ENCODE measurements at places on chromosomes 3 and 15.

DNA sequence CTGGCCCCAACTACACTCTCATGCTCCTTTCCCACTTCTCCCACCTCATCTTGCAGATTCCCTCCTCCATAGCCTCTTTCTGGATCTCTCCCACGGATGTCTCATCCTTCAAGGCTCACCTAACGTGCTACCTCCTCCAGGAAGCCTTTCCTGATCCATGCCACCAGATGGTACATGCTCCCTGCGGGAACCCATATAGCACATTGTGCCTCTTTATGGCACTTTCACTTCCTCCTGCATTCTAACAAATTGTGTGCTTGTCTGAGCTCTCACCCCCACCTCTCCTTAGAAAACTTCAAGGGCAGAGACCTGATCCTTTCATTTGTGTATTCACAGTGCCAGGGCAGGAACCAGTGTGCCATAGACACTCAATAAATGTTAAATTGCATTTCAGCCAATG, 63.0 kb downstream of the HES1 start:
- no peak for DNase-seq

DNA sequence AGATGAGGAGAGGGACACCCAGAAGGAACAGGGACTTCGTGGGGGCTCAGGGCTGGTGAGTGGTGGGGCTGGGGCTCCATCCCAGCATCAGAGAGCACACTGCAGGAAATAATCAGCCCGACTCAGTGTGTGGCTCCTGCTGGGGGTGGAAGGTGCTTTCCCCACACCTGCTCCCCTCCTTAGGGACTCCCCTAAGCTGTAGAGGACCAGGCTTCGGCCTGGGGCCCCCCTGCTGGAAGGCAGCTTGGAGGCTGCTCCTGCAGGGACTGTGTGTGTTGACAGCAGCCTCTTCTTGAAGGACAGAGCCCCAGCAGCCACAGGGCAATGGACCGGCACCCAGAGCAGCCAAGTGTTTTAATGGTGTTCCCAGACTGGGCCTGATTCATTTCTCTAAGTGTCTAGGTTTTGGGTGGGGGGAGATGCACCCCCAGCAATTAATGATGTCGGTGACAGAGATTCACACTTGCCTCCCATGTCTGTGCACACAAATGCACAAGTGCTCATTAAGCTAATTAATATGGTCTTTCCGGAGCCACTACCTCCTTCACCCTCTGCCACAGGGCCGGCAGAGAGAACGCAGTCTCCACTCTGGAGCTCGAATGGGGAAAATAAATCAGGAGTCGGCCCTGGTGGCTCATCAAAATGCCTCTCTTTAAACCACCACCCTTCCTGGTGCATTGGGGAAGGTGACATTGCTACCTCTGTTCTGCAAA, 16.9 kb upstream of the FGD5 start:
- no peak for DNase-seq

- DNase-seq: no peak
Observed at GRCh38 chr15:83275412-83275811, 9.1 kb downstream of the BNC1 start.

DNA sequence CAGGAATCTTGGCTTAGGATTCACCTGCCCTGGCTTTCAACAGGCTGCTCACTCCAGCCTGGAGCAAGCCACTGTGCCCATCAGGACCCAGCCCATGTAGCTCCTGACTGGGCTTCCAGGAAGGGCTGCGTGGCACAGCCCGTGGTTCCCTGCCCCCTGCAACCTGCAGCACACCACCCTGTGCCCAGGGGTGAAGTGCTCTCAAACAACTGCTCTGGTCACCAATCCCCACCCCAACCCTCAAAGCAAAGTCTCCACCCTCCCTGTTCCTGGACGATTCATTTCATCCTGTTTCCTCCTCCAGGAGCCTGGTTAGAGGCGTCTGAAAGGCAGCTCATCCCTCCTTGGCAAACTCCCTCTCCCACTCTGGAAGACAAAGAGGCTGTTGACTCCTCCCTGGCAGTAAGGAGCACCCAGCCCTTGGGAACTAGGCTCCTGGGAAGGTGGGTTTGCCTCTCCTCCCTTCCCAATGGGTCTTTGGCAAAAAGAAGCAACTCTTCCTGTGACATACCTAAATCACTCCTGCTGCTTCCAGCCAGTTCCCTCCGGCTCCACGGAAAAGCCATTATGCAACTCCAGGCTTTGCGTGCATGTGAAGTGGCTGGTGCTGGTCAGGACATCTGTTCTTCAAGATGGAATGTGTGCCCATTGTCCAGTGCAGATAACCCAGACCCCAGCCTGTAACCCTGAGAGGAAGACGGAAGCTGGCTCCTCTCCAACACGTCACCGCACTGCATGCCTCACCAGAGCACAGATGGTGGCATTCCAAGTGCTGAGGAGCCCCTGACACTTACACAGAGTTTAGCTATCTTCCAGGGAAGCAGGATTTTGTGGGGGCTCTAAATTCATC, 29.1 kb upstream of the VIPR1 start:
- DNase-seq: no peak

- no peak for DNase-seq
Observed at GRCh38 chr3:165617134-165617533, 220.1 kb downstream of the BCHE start.

- no peak for DNase-seq
Observed at GRCh38 chr3:177451864-177452830, 254.9 kb upstream of the TBL1XR1 start.

DNA sequence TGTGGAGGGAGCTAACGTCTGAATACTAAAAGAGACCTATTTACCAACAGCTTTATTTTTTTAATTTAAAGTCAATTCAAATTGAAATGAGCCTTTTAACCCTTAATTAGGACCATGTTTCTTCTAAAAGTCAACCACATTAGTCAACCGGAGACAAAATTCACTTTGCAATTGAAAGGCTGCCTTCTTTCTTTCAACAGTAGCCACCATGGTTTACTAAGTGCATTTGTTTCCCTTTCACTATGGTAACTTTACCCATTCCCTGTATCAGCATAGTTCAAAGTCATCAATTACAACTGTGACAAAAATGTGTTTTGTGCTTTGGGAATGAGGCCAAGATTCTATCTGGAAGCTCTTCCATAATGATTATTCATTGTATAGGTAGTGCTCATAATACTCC, 225.4 kb downstream of the EPHA3 start:
- DNase-seq: no peak

GRCh38 chr15:22956978-22957260, 23.2 kb downstream of the CYFIP1 start:
- peak; percentile 28 for DNase-seq

DNA sequence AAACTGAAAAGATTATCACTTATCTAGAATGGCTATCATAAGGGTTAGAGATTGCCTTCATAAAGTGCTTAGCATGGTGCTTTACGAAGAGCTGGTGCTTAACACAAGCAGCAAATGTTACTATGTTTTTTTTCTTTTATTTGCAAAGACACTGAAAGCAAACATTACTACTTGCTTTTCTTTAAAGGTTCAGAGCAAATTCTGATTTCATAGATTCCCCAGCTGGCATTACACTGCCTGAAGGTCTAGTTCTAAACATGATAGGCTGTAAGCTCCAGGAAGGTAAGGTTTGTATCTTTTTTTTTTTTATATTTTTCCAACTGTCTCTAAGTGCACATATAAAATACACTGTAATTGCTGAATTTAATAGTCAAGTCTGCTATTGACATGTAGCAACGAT, 71.9 kb downstream of the UQCC5 start:
- no peak for DNase-seq

- DNase-seq: no peak
Observed at GRCh38 chr3:72766866-72767265, 81.4 kb downstream of the SHQ1 start.

DNA sequence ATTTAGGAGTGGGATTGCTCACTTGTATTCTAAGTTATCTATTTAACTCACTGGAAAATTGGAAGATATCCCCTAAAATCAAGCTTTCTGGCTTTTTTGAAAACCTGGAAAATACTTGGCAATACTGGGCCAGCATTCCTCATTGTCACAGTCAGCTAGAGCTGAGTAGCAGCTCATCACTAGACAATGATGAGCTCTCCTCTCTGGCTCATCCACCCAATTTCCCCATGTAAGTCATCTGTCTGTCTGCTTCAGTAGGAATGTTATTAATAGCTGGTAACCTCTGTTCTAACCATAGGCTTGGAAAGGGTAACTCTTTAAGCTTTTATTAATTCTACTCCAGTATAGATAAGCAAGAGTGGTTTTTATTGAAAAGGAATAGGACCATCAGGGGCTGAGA, 39.7 kb upstream of the PIK3R4 start:
- DNase-seq: no peak

DNA sequence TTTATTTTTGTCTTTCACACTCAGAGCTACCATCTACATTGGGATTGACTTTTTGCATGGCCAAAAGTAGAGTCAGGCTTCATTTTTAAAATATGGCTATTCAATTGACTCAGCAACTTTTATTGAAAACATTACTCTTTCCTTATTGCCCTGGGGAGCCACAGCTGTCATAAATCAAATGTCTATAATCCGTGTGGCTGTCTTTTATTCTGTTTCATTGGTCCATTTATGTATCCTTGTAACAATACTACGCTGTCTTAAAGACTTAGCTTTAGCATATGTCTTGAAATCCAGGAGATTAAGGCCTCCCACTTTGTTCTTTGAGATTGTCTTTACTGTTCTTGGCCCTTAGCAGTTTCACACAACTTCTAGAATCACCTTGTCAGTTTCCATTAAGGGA, 55.2 kb downstream of the CEMIP start:
- no peak for DNase-seq

DNA sequence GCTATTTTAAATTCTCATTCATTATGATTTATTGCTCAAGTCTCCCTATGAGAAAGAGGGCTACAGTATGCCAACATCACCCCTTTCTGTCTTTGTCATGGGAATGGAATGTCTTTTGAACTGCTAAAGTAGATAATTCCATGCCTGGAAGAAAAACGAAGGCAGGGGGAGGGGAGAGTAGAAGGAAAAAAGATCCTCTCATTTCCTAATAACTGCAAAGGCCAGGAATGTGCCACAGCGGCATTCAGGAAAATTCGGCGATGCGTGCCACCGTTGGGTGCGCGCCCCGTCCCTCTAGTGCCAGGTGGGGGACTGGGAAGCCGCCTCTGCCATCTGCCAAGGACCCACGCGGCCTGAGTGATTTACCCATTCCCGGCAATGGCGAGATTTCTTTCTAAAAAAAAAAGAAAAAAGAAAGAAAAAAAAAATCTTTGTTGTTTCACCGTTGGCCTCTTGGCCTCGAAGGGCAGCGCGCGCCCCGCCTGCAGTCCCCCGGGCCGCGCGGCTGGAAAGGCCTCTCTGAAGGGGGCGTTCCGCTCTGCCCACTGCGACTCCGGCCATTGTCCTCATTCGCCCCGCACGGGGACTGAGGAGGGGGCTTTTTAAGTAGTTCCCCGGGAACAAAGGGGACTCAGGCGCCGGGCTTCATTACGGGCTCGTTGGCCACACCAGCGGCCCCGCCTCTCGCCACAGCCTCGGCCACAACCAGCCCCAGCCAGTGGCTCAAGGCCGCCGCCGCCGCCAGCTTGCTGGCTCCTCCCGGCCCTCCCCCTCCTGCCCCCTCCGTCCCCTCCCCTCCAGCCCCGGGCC, 54.5 kb downstream of the CPN2 start:
- no peak for DNase-seq

GRCh38 chr3:112815981-112816380, 30.7 kb downstream of the CD200R1L start:
- no peak for DNase-seq

DNA sequence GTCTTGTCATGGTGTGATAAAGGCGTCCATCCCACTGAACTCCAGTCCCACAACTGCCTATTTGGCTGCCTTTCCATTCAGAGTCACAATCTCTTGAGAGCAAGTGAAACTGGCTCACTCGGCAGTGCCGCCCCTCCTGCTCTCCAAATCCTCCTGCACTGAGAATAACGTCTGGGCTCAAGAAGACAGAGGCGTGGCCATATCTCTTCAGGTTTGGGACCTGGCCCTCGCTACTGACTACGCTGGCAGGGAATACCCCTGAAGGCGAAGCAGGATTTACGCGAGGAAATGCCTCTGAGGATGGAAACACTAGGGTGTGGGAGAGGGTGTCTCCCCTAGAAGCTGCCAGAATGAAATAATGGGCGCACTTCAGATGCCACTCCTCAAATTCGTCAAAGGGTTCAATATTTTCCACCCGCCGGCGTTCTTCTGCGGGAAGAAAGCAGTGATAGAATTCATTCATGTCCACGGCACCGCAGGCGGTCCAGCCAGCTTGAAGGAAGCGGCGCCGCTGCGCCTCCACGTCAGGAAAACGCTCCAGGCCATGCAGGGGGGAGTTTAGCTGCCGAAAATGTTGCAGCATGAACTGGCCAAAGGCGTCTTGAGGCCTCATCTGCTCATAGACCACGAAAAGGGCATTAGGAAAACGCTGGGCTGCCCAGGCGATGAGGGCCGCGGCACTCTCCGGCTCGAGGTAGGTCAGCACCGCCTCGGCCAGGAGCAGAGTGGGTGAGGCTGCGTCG, 985 bp downstream of the LCMT2 start:
- DNase-seq: no peak

- DNase-seq: no peak
Observed at GRCh38 chr3:15886521-15886920, 88.7 kb upstream of the ANKRD28 start.

GRCh38 chr3:48631516-48632448, 3.5 kb downstream of the SLC26A6 start:
- DNase-seq: no peak

DNA sequence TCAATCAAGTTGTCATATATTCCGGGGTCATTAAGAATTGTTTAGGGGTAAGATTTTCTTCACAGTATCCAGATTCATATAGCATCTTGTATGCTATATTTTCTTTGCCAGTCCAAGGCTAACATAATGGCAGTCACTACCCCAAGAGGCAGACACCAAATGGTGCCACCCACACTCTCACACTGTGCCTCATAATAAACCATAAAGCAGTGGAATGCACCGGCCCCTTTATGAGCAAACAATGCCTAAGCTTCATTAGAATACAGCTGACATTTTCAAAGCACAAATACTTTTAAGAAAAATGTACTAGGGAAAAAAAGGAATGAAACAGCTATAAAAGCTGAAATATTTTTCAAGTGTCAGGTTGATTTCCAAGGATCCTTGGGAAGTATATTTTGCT, 121.6 kb downstream of the TFDP2 start:
- no peak for DNase-seq

DNA sequence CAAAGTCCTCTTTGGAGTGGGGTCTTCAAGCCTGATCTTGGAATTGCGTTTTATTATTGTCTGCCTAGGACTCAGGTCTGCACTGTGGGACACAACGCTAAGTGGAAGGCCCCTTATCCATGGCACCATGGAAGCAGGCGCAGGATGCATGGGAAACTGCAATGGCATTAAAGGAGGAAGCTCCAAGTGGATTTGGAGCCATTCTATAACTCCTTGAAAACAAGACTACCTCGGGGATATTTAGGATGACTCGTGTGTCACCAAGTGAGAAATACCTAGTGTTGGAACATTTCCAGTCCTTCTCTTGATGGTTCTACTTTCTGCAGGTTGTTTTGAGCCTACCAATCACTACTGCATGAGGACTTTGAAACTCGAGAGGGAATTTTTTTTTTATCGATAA, 126.6 kb upstream of the ZBED2 start:
- no peak for DNase-seq

GRCh38 chr3:135140591-135140990, 345.5 kb downstream of the EPHB1 start:
- DNase-seq: no peak

All from SIG-M5 (cell line).